Fibroblast of skin of scalp (primary cell): ENCODE measurements at places on chromosomes 2 and 18.

DNA sequence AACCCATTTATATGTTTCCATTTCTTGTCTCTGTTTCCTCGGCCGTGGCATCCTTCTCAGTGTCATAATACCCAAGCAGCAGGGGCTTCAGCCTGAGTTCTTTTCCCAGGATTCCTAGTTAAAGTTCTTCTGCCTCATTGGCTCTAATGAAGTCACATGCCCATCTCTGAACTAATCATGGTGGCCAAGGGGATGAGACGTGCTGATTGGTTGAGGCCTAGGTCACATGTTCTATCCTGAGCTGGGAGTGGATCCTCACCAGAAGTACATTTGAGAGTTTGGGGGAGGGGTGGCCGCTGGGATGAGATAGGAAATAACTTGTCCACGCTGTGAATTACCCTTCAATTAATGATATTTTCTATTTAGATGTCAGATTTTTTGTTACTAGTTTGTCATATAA is 3.8 kb upstream of the UGT1A5 start:
- no peak for DNase-seq

DNA sequence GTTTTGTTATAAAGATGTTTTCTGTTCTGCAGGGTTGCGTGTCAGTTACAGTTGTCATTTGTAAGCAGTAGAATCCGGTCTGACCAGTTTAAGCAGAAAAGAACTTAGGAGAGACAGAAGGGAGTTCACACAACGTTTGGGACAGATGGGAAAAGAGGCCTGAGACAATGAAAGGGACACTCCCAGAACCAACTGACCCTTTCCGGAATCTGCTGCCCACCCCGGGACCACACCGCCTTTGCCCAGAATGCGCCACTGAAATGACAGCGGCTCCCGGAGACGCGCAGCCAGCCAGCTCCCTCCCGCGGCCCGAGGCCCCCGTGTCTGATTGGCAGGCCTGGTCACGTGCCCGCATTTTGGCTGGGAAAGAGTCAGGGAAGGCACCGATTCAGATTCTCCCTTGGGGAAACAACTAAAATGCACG is 244.6 kb downstream of the BCL2 start:
- DNase-seq: peak; percentile 61

DNA sequence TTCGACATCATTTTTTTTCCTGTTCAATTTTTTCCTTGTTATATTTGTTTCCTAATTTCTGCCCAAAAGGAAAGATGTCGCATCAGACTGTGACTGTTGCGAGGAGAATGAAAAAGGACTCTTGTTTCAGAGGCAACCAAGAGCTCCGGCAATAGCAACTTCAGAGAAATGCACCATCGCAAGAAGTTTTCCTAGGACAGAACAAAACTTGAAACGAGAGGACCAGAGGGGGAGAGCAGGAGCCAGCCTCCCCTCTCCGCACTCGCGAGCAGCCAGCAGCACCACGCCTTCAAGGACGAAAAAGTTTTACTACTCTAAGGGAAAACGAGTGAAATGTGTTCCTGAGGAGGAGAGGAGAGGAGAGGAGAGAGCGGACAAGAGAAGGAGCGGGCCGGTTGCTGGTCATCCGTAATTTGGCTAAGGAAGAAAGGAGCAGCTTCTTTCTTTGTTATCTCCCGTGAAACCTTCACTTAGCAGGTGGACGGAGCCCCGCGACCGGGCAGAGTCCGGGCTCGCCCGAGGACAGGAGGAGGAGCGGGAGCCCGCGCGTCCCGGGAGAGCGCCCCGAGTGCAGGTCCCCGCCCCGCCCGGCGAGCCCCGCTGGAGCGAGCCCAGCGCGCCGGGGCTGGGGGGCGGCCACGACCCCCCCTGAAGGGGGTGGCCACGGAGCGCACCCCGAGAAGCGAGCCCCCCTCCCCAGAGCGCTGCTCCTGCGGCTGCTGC is 744 bp downstream of the POU3F3 start:
- no peak for DNase-seq

DNA sequence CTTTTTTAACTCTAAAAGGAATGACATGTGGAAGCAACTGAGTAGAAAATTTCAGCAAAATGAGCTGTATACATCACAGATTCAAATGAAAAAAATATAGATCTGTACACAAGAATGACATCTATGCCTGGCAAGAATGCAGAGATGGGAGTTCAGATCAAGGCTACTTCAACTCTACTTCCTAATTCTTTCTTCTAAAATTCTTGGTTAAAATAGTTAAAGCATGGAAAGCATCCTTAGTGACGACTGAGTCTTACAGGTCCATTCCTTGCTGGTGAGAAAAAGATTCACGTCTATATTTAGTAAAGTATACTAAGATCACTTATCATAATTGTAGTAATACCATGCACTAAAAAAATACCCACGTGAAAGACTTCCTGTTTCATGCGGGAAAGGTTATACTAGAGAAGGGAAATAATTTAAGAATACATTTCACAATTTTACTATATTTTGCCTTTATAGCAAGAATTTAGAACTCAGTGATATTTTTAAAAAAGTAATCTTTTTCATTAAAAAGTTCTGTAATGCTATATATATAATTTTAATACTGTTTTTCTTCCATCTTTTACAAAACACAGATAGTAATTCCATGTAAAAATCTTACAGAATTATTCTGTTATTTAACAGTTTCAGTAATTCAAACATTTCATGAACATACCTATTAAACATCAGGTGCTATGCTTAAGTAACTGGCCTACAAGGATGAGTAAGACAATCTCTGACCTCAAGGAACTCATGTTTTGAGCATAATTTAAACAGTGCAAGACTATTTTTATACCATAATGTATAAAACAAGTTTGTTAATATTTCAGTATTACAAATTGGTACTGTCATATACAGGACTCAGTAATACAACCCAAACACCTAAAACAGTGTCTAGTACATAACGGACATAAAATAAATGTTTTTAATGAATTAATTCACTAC is 159.6 kb downstream of the BAZ2B start:
- peak; percentile 50 for DNase-seq

- no peak for DNase-seq
These were observed 756 bp upstream of the PTPN4 start for GRCh38 chr2:119758881-119759450.

DNA sequence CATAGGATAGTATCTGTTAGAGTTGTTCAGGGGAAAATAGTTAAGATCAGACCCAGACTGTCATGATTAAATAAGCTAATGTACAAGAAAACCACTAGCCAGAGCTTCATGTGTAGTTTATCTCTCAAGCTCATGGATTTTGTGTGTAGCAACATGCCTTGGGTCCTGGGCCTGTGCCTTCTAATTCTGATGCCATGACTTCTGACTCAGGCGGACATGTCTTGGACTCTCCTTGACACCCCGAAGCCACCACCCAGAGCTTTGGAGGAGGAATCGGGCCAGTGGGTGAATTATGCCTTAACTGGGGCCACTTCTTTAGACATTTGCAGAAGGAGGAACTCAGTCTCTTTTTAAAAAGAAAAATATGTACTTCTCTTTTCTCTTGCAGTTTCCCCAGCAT is 68.7 kb downstream of the NPAS2 start:
- DNase-seq: no peak

- peak; percentile 44 for DNase-seq
These were observed 148.1 kb downstream of the GALNT14 start for GRCh38 chr2:30990176-30990575.

GRCh38 chr2:22375096-22375495 is 1009.9 kb upstream of the KLHL29 start:
- DNase-seq: no peak
